Effector memory CD8-positive, alpha-beta T cell (primary cell): ENCODE measurements at places on chromosomes 5 and 9.

- DNase-seq = no peak
- no peak overlapping the region for H3K27ac ChIP-seq
- H3K27me3 ChIP-seq = no peaks in the 10 kb centered on the region
- H3K36me3 ChIP-seq = no peaks in the 10 kb centered on the region
- H3K4me3 ChIP-seq = peak overlapping the region; percentile 32
These were observed 15.0 kb downstream of the ABHD17B start for GRCh38 chr9:71895955-71896354.

DNA sequence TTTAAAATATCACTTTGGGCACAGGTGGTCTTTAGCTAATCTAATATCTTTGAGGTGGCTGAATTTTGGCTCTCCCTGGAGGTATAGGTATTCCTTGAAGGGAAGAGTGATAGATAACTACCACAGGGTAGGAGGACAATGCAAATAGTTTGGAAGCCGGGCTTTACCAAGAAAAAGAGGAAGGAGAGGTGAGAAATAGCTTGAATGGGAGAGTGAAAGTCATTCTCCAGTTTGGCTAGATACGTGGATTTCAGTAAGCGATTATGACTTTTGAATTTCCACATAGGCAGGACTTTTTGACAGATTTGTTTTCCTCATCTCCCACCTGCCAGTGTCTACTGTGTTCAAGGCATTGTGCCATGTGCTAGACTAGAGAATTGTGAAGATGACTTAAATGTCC lies 45.5 kb downstream of the RASA1 start:
- no peak for DNase-seq
- H3K4me1 ChIP-seq = peaks cover 58% of the 10 kb centered on the region
- H3K27me3 ChIP-seq = no peaks in the 10 kb centered on the region
- H3K27ac ChIP-seq = no peak overlapping the region
- H3K36me3 ChIP-seq = peaks cover 5% of the 10 kb centered on the region
- no peak overlapping the region for H3K4me3 ChIP-seq

GRCh38 chr5:181127907-181128626 lies 2.9 kb downstream of the OR2V1 start:
- peaks cover 81% of the 10 kb centered on the region for H3K27me3 ChIP-seq
- no peak overlapping the region for H3K4me3 ChIP-seq
- H3K4me1 ChIP-seq = no peaks in the 10 kb centered on the region
- no peak for DNase-seq

DNA sequence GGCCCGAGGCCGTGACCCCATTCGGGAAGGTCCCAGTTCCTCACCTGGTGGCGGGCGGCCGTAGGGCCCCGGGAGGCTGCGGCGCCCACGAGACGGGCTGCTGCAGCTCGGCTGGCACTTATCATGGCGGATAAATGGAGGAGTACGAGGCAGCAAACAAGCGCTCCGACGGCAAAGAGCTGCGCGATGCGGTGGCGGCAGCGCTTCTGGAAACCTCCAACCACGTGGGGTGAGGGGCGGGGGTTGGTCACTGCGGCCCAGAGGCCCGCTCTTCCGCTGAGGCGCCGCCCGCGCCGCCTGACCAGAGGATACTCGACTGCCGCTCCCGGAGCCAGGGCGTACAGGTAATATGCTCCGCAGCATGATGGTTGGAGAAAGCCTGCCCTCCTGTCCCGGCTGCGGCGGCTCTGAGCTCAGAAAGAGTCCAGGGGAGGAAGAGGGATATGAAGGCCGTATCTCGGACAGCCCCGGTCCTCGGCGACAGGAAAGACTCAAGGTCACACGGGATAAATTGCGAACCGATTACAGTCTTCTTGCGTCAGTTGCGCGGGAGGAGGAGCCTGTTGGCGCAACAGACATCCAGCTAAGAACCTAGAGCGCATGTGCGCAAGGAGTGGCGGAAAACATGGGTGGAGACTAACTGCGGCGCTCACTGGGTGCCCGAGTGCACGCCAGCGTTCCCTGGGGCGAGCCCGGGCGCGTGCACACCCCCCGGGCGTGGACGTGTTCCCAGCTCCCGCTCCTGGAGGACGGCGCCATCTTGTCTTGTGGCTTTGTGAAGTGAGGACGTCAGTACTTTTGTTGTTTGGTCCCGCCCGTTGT lies at the start of gene HSPA9:
Gene HSPA9 (minus strand): TSS at position 208 of the 822 bp plus-strand sequence. CDS start 83 bp downstream, at position 125.
- DNase-seq = peak; percentile 94
- H3K27ac ChIP-seq = peak within 1 kb of the TSS; percentile 100
- H3K4me3 ChIP-seq = peak within 1 kb of the TSS; percentile 99

DNA sequence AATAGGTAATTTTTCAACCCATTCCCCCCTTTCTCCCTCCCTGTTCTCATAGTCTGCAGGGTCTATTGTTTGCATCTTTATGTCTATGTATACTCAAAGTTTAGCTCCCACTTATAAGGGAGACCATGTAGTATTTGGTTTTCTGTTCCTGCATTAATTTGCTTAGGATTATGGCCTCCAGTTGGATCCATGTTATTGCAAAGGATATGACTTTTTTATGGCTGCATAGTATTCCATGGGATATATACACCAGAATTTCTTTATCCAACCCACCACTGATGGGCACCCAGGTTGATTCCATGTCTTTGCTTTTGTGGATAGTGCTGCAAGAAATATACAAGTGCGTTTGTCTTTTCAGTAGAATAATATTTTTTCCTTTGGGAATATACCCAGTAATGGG lies 761.6 kb upstream of the GRAMD2B start:
- H3K27me3 ChIP-seq = no peaks in the 10 kb centered on the region
- no peaks in the 10 kb centered on the region for H3K36me3 ChIP-seq
- no peak overlapping the region for H3K4me3 ChIP-seq
- no peaks in the 10 kb centered on the region for H3K4me1 ChIP-seq
- no peak overlapping the region for H3K27ac ChIP-seq

GRCh38 chr9:120538339-120538738 lies 41.6 kb downstream of the CDK5RAP2 start:
- no peak overlapping the region for H3K27ac ChIP-seq
- H3K27me3 ChIP-seq = no peaks in the 10 kb centered on the region
- no peak for DNase-seq
- peaks cover 3% of the 10 kb centered on the region for H3K4me1 ChIP-seq
- H3K4me3 ChIP-seq = no peak overlapping the region

DNA sequence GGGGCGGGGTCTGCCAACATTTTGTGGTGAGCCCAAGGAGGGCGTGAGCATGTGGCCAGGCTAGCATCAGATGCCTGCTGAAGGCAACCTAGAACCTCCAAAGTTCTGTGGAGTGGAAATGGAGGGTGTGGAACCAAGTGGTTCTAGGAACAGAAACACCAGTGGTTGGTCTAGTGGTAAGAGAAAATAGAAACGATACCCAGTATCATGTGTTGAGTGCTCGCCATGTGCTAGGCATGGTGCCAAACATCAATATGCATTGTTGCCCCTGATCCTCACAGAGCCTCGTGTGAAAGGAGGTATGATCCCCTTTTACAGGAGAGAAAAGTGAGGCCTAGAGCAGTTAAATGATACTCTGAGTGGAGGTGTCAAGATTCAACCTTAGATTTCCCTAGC lies 31.5 kb upstream of the MVB12B start:
- H3K4me1 ChIP-seq = no peaks in the 10 kb centered on the region
- H3K27me3 ChIP-seq = peaks cover 30% of the 10 kb centered on the region
- no peak for DNase-seq
- peaks cover 2% of the 10 kb centered on the region for H3K36me3 ChIP-seq

- H3K36me3 ChIP-seq = no peaks in the 10 kb centered on the region
- no peak overlapping the region for H3K27ac ChIP-seq
- H3K4me3 ChIP-seq = no peak overlapping the region
- no peaks in the 10 kb centered on the region for H3K4me1 ChIP-seq
- DNase-seq = no peak
These were observed 1.2 kb upstream of the IL33 start for GRCh38 chr9:6214434-6214833.

DNA sequence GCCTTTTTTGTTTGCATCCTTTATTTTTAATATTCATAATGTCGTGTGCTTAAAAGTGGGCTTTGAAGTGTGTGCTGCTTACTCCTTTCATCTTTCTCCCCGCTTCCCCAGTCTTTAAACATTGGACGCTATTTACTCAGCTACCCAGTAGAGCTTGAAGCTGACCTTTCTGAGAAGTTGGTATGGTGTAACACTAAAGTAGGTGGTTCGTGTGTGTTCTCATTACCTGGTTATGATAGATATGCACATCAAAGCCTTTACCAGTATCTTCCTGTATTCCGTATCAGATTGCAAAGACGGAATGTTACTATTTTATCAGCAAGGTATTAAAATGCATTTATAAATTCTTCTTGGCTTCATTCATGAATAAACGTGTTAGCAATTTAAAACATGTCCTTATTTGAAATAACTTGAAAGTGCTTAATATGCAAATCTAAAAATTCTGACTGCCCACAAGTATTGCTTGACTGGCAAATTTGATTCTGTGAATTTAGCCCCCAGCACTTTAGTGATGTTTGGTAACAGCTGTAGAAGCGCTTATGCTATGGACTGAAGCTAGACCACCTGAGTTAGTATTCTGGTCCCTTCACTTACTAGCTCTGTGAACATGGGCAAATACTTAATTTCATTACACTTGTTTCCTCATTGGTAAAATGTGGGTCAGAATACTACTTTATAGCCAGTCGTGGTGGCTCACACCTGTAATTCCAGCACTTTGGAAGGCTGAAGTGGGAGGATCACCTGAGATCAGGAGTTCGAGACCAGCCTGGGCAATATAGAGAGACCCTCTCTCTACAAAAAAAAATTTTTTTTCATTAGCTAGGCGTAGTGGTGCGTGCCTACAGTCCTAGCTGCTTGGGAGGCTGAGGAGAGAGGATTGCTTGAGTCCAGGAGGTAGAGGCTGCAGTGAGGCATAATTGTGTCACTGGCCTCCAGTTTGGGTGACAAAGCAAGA lies 1.7 kb downstream of the RRAGA start:
- H3K27me3 ChIP-seq = no peaks in the 10 kb centered on the region
- peak overlapping the region; percentile 99 for H3K27ac ChIP-seq
- peaks cover 20% of the 10 kb centered on the region for H3K36me3 ChIP-seq
- peaks cover 20% of the 10 kb centered on the region for H3K4me1 ChIP-seq
- peak overlapping the region; percentile 93 for H3K4me3 ChIP-seq

DNA sequence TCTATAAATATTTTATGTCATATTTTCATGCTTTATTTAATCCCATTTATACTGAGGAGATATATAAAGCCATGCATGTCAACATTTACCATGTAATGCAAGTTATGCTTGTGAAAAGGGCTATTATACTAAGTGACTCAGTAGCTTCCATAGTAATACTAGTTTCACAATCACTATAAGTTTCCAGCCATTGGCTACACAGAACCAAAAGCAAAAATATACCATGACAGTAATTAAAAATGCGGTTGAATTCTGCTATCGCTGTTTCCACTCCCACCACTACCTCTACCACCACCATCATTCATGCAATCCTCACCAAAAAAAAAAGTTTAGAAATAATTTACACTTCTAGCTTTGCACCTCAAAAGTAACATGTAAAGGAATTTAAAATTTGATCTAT lies 60.2 kb downstream of the MLLT3 start:
- peaks cover 20% of the 10 kb centered on the region for H3K4me1 ChIP-seq
- no peaks in the 10 kb centered on the region for H3K36me3 ChIP-seq
- DNase-seq = no peak
- peak overlapping the region; percentile 35 for H3K27ac ChIP-seq
- H3K27me3 ChIP-seq = no peaks in the 10 kb centered on the region

DNA sequence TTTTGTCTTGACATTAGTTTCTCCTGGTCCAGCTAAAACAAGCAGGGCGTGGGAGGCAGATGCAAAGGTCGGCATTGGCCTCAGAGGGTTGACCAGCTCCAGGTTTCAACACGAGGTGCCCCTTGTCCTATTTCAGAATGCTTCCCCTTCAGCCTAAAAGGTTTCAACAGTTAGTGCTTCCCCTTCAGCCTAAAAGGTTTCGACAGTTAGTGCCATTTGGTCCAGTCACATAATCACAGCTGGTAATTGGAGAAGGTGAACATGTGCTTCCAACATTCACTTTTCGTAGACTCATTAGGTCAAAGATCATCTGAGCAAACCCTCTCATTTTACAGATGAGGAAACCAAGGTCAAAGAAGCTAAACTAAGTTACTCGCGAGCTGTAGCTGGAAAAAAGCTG lies 270.3 kb upstream of the MAP3K1 start:
- no peak for DNase-seq
- H3K4me1 ChIP-seq = no peaks in the 10 kb centered on the region
- peaks cover 14% of the 10 kb centered on the region for H3K27me3 ChIP-seq
- H3K4me3 ChIP-seq = no peak overlapping the region
- no peaks in the 10 kb centered on the region for H3K36me3 ChIP-seq

GRCh38 chr5:178069909-178070308 lies 43.4 kb upstream of the N4BP3 start:
- H3K27ac ChIP-seq = no peak overlapping the region
- no peaks in the 10 kb centered on the region for H3K36me3 ChIP-seq
- no peak overlapping the region for H3K4me3 ChIP-seq

GRCh38 chr9:136745389-136746154 lies 2.8 kb downstream of the LCN6 start:
- H3K27ac ChIP-seq = no peak overlapping the region
- H3K4me3 ChIP-seq = no peak overlapping the region
- DNase-seq = no peak
- H3K36me3 ChIP-seq = no peaks in the 10 kb centered on the region

DNA sequence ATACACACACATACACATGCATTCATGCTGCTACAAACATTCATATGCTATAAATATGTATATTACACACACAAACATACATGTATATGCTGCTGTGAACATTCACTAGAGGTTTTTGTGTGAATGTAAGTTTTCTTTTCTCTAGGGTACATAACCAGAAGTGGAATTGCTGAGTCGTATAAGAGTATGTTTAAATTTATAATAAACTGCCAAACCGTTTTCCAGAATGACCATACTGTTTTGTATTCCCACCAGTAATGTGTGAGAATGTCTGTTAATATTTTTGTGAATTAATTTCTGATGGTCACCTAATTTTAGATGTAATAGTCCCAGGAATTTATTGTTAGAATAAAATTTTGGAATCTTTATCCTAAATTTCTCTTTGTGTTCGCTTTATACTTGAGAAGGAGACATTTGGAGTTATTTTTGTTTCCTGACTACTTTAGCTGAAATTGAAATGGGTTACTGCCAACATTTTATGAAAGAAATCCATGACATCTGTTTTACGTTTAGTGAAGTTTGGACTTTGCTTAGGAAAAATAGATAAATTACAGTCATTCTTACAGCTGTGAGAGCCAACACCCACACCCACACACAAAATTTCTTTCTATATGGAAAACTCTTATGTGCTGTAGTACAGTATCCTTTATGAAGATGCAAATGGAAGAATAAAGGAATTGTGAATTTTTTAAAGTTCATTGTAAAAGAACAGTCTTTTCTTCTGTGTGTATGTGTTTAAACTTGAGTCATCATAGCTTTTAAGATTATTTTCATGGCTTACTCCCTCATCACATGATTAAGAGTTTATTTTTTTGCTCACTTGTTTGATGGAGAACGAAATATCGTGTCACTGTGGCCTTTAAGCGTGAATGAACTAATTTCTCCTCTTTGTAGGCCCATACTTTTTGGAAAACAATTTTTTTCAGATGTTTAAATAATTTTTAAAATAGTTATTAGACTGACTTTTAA lies 24.3 kb downstream of the CENPP start:
- H3K27me3 ChIP-seq = no peaks in the 10 kb centered on the region
- no peak for DNase-seq
- no peaks in the 10 kb centered on the region for H3K36me3 ChIP-seq
